ENCODE measurements at places on chromosomes 11 and 22.

GRCh38 chr22:18905540-18906409 lies at the start of gene DGCR6:
TSS of gene DGCR6 (plus strand) at chr22:18906320. CDS start at chr22:18906375, 55 bp downstream.
- no peak for DNase-seq

GRCh38 chr11:3849297-3849874 lies 6.1 kb upstream of the STIM1 start:
- DNase-seq = no peak

- peak; percentile 76 for DNase-seq
These were observed 11.2 kb upstream of the IGLL1 start for GRCh38 chr22:23591201-23591791.

DNA sequence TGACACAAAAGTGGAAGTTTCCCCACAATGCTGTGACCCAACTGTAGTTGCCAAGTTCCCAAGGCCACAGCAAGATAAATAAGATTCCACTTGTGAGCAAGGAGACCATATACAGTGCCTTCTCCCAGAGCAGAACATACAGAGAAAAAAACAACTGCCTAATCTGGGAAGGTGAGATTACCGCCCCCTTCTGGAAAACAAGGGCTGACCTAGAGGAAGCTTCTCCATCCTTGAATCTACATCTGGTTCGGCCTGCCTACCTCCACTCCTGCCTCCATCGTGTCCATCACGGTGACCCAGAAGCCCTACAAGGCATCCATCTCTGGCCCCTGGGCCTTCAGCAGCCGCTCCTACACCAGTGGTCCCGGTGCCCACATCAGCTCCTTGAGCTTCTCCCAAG lies 6.1 kb upstream of the RNASEH2C start:
- DNase-seq = no peak

DNA sequence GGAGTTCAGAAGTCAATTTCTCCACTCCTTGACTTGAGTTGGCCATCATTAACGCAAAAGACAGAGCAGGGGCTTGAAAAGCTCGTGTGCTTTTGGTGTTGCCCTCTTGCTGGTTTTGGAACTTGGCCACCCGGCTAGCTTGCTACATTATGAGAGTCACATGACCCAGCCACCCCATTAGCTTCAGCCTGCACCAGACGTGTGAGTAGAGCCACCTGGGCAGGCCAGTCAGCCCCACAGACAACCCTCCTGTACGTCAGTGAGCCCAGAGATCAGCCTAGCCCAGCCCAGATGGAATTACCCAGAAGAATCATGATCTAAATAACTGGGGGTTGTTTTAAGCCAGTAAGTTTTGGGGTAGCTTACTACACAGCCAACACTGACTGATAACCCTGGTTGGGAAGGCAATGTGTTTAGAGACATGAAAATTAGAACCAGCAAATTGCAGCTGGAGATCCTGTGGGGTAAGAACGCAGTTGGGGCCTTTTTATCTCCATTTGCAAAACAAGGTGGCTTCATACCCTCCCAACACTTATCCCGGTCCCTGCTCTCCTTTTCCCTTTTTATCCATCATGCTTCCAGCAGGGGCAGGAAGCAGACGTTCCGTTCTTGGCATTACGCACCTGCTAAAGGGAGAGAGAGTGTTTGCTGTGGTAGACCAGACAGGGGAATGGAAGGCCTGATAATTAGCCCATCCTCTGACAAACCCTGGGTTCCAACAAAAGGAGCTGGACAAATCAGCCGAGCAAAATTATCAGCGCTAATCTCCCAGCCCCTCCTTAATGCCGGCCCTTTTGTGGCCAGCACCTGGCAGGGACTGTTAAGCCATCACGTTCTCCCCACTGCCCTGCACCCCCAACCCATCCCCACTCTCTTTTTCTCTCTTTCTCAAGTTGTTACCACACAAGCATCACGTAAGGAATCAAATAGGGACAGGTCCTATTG lies 548.7 kb upstream of the CADM1 start:
- no peak for DNase-seq

- DNase-seq = no peak
These were observed 11.6 kb downstream of the CCDC81 start for GRCh38 chr11:86386283-86386682.

- DNase-seq = no peak
These were observed 65.4 kb downstream of the LINC01488 start for GRCh38 chr11:69546735-69547370.

- peak; percentile 68 for DNase-seq
These were observed 40.7 kb upstream of the POU2AF1 start for GRCh38 chr11:111419641-111420327.

- DNase-seq = no peak
These were observed 5.3 kb downstream of the DMC1 start for GRCh38 chr22:38564669-38565068.

GRCh38 chr22:26409719-26410335 lies 19.2 kb upstream of the ASPHD2 start:
- no peak for DNase-seq

- DNase-seq = no peak
These were observed 3.3 kb downstream of the FAM227A start for GRCh38 chr22:38652859-38653258.

DNA sequence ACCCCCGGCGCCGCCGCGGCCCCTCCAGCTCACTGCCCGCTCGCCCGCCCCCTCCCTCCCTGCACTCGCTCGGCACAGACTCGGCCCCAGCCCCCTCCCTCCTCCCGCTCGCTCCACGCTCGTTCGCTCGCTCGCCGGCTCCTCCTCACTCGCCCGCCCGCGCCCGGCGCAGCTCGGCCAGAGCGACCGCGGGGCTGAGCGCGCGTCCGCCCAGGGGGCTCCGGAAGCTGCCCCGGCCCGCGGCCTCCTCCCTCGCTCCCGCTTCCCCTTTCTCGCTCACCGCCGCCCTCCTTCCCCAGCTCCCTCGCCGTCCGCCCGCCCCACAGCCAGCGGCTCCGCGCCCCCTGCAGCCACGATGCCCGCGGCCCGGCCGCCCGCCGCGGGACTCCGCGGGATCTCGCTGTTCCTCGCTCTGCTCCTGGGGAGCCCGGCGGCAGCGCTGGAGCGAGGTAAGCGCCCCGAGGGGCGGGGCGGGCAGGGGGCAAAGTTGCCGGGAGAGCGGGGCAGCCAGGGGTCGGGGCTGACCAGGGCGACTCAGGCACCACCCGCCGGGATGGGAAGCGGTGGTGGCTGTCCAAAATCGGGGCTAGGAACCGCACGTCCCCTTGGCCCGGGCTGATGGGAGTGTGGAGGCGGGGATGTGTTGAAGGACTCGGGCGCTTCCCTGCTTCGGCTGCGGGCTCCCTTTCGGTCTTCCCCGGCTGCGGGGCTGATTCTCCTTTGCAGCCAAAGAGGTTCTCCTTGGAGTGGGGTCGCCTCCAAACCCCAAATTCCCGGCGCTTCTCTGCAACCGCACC lies at the start of gene SEZ6L:
Gene SEZ6L (plus strand): TSS at position 148 of the 797 bp plus-strand sequence. CDS start 208 bp downstream, at position 356.
- peak; percentile 27 for DNase-seq

DNA sequence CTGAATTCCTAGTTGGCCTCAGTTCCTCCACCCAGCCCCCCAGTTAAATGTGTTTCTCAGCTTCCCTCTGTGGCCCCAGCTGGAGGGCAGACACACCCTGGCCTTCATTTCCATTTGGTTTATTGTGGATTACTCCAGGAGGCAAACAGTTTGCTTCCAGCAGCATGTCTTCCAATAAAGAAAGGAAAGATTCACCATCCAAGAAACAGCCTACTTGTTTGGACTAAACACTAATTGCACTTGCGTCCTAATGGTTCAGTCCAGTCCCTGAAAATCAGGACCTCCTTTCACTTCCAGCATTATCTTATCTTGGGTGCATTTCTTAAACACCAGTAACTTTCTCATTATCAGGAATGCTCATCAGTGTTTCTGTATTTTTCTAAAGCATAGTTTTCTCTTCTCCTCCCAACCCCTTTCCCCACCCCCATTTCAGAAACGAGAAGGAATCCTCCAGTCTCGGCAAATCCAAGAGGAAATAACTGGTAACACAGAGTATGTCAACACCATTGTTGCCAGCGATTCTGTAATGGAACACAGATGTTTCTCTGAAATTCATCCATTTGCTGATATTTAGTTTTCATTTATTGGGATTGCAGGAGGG lies 130.9 kb downstream of the PARVA start:
- DNase-seq = no peak

All from thyroid gland (tissue), 4 donors.